ENCODE measurements at places on chromosomes 5 and 9. TPM values are rescaled to one million over a fixed set of nuclear protein-coding genes. Genes with fewer than 3 reads are reported as not detected.

- H3K27me3 ChIP-seq: no peaks in the 10 kb centered on the region
- no peak for DNase-seq
- H3K36me3 ChIP-seq: no peaks in the 10 kb centered on the region
- H3K4me1 ChIP-seq: no peaks in the 10 kb centered on the region
Observed at GRCh38 chr5:161507591-161507990, 38.9 kb downstream of the GABRB2 start.

DNA sequence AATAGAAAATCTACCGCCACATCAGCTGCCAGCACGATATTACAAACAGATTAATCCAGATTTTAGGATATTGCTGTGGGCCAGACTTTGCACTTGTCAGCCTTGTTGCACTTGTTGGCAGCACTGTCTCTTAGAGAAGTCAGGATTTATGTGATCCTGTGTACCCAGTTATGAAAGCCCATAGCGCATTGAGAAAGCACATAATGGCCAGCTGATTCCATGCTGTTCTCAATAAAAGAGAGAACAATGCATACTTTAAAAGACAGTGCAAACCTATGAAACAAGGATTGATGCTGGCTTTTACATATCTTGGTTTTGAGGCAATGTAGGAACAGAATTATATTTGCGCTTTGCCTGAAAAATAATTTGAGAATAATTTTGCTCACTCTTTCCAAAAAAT is 140.8 kb downstream of the CEP120 start:
- peaks cover 42% of the 10 kb centered on the region for H3K27me3 ChIP-seq
- no peaks in the 10 kb centered on the region for H3K36me3 ChIP-seq
- no peak for DNase-seq
- H3K4me1 ChIP-seq: no peaks in the 10 kb centered on the region
- H3K27ac ChIP-seq: no peak overlapping the region

DNA sequence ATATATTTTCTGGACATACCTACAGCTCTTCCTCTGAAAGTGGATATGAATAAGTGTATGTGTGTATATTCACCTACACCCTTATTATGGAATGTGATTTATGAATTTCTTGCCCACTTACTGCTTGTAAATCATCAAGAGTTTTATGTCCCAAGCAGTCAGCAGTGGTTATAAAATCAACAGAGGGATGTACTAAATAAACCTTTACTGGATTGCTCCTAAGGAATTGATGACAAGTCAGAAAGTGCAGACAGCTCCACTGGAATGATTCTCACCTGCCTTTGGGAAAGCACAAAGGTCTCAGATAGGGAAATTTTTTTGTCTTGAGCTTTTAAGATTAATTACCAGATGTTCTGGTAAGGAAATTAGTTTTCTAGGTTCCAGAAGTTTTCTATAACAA is 9.3 kb downstream of the TMEM174 start:
- peaks cover 4% of the 10 kb centered on the region for H3K4me1 ChIP-seq
- no peak for DNase-seq

DNA sequence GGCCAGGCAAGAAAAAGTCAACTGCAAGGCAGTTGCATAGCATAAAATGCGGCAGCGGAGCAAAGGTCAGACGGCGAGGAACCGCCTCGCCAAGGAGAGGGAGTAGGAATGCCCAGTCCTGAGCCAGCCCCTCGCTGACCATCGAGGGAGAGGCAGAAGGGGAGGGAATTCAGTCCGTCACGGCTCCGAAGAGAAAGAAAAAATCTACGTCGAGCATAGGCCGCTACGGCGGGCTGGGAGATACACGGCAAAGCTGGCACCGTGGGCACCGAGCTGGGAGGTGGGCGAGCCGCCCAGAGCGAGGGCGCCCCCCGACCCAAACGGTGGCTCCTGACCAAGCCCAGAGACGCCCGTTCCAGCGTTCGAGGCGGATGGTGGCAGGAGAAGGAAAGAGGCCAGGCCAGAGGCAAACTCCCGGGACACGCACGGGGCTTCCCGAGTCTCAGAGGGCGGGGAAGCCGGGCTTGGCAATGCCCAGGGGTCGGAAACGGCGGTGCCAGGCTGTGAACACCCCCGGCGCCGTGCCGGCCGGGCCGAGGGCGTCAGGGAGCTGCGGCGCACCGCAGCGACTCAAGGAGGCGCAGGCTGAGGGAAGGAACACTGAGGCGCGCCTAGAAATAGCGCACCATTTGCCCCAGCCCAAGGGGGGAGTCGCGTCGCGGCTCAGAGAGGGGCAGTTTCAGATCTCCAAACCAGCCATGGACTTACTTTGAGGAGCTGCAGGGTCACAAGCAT is 518 bp downstream of the SPRY4 start:
- H3K4me3 ChIP-seq: peak overlapping the region; percentile 59
- peaks cover 15% of the 10 kb centered on the region for H3K27me3 ChIP-seq
- peak overlapping the region; percentile 91 for H3K27ac ChIP-seq
- no peaks in the 10 kb centered on the region for H3K36me3 ChIP-seq
- peaks cover 59% of the 10 kb centered on the region for H3K4me1 ChIP-seq
- peak; percentile 77 for DNase-seq

DNA sequence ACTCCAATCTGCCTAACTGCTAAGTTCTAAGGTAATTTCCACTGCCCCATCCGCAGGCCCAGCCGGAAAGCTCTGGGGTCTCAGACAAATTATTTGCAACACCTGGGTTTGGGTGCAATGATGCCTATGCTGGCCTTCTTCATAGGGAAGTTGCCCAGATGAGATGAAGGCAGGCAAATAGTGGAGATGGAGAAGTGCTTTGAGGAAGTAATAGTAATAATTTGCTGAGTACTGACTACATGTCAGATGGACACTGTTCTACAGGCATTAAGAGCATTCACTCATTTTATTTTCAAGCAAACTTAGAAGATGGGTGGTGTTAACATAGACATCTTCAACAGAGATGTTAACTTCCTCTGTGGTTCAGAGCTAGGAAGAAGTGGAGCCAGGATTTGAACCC is 3.8 kb downstream of the PCDH12 start:
- no peaks in the 10 kb centered on the region for H3K4me1 ChIP-seq
- H3K27ac ChIP-seq: no peak overlapping the region
- no peak overlapping the region for H3K4me3 ChIP-seq
- DNase-seq: no peak
- no peaks in the 10 kb centered on the region for H3K27me3 ChIP-seq
- H3K36me3 ChIP-seq: no peaks in the 10 kb centered on the region

- H3K27ac ChIP-seq: no peak overlapping the region
- no peak overlapping the region for H3K4me3 ChIP-seq
- DNase-seq: no peak
Observed at GRCh38 chr9:33651125-33651524, 127.1 kb downstream of the ANKRD18B start.

GRCh38 chr9:83336706-83337105 is 201.5 kb downstream of the FRMD3 start:
- H3K27me3 ChIP-seq: no peaks in the 10 kb centered on the region
- H3K36me3 ChIP-seq: no peaks in the 10 kb centered on the region
- H3K27ac ChIP-seq: no peak overlapping the region
- no peaks in the 10 kb centered on the region for H3K4me1 ChIP-seq

The ZNF366 gene
- total RNA-seq: 1.4 TPM

The PTGDS gene
- total RNA-seq: 20.3 TPM

The ADAMTS16 gene
- total RNA-seq: not detected

The SEPTIN8 gene
- total RNA-seq: 51.3 TPM

The CARD6 gene
- total RNA-seq: 0.60 TPM

Measured in transverse colon (tissue), 4 donors.